ENCODE measurements at places on chromosomes 11 and 22.

GRCh38 chr11:23604966-23605365 lies 744.7 kb upstream of the CCDC179 start:
- no peak for DNase-seq

DNA sequence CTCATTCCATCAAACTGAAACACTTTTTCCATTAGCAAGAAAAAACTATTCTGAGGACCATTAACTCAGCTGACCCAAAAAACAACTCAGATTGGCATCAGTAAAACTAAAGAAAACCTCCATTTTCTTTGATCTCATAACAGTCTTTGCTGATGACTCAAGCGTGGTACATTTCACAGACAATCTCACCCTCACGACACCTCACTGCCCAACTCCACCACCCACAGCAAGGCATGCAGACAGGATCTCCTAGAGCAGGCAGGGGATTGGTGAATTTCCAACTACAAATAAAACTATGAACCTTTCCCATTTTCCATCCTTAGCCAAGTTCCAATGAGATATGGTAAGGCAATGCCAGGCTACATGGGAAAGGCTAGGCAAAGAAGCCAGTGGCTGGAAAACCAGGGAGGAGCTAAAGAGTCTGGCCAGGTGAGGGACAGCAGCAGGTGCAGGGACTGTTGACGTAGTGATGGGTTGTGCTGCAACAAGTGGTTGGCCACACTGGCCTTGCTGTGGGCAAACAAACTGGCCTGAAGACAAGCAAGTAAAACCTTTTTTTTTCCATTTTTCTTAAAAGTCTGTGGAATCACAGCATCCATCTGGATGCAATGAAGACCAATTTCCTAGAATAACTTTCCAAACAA lies 97.2 kb downstream of the SERGEF start:
- DNase-seq, result no peak

- no peak for DNase-seq
Observed at GRCh38 chr11:44928144-44928543, 22.5 kb downstream of the TP53I11 start.

- no peak for DNase-seq
Observed at GRCh38 chr11:69438286-69438920, 43.1 kb upstream of the LINC01488 start.
